ENCODE measurements at places on chromosomes 16 and 17.

- DNase-seq = peak; percentile 99
Measured at GRCh38 chr17:39754161-39754957, 16.6 kb downstream of the GRB7 start.

DNA sequence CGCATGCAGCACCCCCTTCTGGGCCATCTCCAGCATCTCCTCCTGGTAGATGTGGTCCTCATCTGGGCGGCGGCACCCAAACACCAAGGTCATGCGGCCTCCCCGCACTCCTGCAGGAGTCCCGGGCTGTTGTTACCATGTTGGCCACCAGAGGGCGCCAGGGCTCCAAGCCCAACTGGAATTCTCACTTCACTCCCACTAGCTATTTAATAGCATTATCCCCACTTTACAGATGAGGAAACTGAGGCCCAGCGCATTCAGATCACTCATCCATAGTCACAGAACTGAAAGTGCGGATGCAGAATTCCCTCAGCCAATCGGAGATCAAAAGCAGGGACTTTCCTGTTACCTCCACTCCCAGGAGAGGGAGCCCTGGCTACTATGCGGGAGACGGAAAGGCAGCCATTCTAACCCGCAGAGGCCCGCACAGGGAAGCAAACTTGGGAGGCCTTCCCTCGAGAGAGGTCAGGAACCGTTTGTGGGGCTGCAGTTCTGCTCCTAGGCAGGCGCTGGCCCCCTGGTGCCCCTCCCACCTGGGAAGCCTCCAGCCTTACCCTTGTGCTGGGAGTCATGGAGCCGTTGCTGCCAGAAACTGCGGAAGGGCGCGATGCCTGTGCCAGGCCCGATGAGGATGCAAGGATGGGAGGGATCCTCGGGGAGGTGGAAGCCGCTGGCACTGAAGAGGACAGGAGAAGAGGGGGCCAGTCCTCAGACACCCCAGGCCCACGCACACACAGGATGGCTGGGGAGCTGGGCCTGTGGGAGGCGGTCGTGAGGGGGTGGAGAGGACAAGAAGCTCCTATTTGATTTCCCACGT, 40.1 kb downstream of the NOS2 start:
- peak; percentile 34 for DNase-seq

- DNase-seq = no peak
Measured at GRCh38 chr16:77843405-77843804, 55.0 kb downstream of the VAT1L start.

DNA sequence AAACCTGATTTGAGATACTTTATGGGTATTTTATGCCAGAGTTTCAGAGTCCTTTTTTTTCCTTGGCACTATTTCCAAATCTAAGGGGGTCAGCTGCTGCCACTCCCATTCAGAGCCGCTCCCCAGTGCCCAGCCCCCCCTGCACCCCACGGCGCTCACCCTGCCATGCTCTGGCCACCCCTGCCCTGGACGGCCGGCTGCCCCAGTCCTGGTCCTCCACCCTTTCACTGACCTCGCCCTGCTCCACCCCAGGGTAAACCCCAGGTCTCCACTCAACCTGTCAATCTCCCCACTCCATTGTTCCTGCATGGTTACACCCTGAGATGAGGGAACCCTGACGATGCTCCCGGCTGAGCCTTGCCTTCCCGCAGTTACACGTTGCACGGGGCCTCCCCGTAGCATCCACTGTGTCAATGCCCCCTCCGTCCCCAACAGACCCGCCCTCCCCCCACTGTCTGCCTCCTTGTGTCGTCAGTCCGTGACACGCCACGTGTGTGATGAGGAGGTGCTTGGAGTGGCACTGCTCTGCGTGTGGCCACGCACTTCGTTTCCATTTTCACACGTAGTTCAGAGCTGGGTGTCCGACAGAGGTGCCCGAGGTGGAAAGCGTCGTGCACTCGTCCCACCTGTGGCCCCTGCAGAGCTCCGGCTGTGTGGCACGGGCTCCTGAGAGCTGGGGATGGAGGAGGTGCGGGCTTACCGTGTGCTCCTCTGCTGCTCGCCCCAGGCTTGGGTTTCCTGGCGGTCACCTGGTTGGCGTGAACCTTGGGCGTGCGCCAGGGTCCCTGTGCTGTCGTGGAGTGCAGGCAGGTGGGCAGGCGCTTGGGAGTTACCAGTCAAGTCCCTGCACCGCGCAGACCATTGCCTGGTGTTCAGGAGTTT, 116.5 kb downstream of the BANP start:
- no peak for DNase-seq

GRCh38 chr17:549177-550040, 165.2 kb downstream of the VPS53 start:
- no peak for DNase-seq

GRCh38 chr16:26317885-26318284, 626.1 kb downstream of the HS3ST4 start:
- DNase-seq = no peak

GRCh38 chr16:70738083-70738977, 52.5 kb upstream of the MTSS2 start:
- DNase-seq = peak; percentile 12

DNA sequence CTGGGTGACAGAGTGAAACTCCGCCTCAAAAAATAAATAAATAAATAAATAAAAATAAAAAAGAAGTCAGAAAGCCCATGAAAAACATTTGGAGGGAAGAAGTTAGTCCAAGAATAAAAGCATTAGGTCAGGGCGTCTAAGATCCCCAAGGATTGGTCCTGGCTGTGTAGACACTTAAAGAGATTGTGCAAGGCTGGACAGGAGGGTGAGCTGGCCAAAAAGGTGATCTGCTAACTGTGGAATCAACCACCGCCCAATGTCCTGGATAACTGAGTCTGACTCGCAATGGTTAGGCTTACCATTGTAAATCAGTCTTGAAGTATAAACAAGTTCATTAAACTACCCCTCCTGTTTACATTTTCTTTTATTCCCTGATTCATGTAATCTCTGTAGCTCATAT, 8.8 kb upstream of the ABCA8 start:
- DNase-seq = no peak

DNA sequence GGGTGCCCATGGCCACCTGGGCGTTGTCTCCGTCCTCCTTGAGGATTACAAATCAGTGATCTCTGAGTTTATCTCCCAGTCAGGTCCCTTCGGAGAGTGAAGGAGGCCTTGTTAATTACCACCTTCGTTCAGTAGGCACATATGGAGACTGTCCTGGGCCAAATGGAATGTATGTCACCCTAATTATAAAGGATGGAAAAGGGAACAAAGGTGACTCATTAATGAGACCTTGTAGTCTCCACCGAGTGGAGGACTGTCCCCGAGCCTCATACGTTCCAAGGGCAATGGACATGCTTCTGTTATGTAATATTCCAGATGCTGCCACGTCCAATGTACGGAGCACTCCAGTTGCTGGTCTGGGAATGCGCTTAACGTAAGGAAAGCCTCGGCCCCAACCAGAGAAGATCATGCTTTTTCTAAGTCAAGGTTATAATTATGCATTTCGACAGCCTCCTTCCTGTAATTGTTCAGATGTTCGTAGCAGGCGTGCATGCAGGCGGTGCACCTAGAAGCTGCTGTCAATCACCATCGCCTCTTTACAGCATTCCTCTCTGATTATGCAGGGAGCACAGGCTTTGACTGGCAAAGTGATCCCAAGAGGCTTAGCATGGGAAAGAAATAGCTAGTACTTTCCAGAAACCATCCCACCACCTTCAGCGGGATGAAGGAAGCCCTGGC, 22.4 kb upstream of the SEC14L1 start:
- DNase-seq = no peak

DNA sequence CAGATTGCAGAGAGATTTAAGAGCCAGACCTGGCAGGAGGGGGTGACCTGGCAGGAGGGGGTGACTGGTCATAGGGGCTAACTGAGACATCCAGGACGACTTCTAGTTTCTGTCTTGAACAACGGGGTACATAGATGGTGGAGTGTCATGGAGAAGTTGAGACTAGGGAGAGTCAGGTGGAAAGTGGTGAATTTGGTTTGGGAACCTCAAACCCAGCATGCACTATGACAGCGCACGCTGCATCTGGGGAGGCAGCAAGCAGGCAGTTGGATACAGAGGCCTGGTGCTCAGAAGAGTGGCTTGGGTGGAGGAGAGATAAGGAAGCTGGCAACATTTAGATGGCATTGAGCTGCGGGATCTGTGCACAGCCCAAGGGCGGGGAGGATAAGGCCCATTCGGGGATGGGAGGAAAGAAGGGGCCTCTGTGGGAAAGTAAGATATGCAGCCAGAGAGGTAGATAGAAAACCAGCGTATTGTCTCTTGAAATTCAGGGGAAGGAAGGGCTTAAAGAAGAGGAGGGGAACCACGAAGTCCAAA, 4.5 kb downstream of the RIPOR1 start:
- no peak for DNase-seq

- DNase-seq = no peak
Measured at GRCh38 chr16:77594799-77595596, 127.3 kb upstream of the NUDT7 start.

DNA sequence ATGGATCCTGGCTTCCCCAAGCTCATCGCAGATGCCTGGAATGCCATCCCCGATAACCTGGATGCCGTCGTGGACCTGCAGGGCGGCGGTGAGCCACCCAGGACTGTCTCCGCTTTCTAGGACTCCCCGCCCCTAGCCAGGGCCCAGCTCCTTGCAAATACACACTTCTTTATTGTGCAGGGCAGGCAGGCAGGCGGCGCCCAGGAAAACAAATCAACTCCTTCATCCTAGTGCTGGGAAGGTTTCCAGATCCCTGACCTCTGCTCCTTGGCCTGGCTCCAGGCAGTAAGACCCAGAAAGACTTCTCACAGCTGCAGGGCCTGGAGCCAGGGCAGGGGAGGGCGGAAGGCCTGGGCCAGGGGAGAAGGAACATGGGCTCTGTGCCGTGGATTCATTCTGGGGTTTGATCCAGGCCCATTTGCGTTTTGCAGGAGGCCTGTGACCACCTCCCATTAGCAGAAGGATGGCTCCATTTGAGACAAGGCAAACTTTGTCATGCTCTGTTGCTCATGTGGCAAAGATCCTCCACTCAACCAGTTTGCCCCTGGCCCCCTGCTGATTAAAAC, 6.0 kb upstream of the LPCAT2 start:
- no peak for DNase-seq

- no peak for DNase-seq
Measured at GRCh38 chr17:1693339-1693738, 8.7 kb upstream of the PRPF8 start.

DNA sequence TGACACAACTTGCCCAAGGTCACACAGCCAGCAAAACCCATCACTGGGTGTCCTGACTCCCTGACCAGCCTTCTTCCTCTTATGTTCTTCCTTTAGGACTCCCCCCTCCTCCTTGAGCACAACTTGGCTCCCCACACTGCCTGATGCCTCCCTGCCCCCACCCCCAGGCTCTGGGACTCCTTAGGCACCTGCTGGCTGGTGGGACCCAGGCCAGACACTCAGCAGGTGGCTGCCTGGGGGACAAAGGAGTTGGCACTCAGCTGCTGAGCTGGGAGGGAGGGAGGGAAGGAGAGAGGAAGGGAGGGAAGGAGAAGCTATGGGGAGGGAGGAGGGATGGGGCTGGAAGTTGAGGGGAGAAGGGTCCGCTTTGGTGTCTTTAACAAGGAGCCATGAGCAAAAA, 8.0 kb downstream of the SEZ6 start:
- DNase-seq = no peak

DNA sequence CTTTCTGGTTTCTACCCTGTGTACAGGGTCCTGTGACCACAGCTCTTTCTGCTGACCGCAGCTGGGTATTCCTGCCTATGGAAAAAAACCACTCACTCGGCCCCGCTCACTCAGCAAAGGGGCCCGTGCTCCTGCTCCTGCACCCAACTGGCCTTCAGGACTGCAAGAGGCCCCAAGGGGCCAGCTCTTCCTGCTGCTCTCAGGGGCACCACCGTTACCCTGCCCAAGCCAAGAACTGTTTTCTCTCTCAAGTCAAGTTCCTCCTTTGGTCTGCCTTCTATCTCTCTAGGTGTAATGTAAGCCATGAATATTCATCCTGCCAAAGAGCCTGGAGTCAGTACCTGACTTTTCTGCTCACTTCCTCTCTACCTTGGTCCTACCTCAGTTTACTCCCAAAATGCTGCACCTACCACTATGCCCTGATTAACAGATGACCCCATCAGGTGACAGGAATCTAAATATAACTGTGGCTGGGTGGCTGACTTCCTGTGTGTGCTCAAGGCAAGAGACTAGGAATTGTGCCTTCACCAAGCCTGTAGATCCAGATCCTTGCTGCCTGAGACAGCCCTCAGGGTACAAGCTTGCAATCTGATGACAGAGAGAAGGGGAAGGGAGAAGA, 20.4 kb upstream of the SCIMP start:
- DNase-seq = no peak

DNA sequence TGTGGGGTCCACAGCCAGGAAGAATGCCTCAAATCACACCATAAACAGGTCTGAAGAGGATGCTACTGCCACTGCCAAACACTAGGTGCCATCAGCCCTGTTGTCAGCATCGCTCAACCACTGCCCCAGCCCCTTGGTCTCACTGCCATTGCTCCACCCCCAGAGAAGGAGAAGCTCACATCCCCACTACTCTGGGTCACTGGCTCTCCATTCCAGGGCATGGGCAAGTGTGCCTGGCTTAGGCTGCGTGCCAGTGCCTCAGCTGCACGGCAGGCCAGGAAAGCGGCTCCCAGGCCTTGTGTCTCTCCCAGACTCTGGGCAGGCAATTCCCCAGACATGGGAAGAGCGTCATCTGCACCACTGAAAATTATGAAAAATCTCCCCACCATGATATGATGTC, 1.2 kb upstream of the IGSF6 start:
- DNase-seq = no peak

DNA sequence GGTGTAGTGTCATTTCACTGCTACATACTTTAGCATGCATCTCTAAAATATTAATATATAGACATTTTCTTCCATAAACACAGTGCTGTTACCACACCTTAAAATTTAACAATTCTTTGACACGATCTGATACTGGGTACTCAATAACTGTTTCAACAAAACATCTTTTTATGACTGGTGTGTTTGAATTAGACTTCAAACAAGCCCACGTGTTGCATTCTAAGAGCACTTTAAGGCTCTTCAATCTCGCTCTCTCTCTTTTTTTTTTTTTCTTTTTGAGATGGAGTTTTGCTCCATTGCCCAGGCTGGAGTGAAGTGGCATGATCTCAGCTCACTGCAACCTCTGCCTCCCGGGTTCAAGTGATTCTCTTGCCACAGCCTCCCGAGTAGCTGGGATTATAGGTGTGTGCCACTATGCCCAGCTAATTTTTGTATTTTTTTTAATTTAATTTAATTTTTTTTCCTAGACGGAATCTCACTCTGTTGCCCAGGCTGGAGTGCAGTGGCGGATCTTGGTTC, 15.8 kb upstream of the SLC46A1 start:
- no peak for DNase-seq

Measured in CD4-positive, alpha-beta T cell treated with Interferon alpha-2 for 1 hour (primary cell).